ENCODE measurements at places on chromosomes 11 and 22. TPM values are rescaled to one million over a fixed set of nuclear protein-coding genes. Genes with fewer than 3 reads are reported as not detected.

Gene FXYD2
- 456 TPM for total RNA-seq

Gene C11orf87
- not detected for total RNA-seq

Gene INSC
- not detected for total RNA-seq

Gene GNG3
- not detected for total RNA-seq

Gene APOBEC3B
- total RNA-seq, result 20.1 TPM

Gene A4GALT
- total RNA-seq, result 8.3 TPM

Gene DDIAS
- 7.2 TPM for total RNA-seq

Gene OR2AT4
- not detected for total RNA-seq

All from Caki2 (cell line).